ENCODE measurements at places on chromosomes 5 and 9.

DNA sequence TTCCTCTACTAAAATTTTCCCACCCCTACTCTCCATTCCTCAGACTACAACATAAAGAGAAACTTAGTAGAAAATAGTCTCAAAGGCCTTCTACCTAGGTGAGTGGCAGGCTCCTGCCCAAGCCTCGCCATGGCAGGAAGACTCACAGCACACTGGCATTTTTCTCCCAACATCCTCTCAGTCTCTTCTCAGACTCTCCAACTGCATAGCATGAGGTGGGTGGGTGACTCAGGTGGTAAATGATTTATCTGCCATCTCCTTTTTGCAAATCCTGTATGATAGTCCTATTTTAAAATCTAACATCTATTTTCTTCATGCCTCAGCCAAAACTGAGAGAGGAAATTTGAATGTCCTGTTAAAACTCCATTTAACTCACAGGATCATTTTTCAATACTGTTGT lies 33.5 kb upstream of the GRIA1 start:
- no peaks in the 10 kb centered on the region for H3K4me1 ChIP-seq
- H3K27me3 ChIP-seq = no peaks in the 10 kb centered on the region
- no peak for DNase-seq
- no peak overlapping the region for H3K27ac ChIP-seq

GRCh38 chr5:98923966-98924365 lies 4.8 kb downstream of the CHD1 start:
- peaks cover 86% of the 10 kb centered on the region for H3K36me3 ChIP-seq
- H3K4me1 ChIP-seq = peaks cover 22% of the 10 kb centered on the region
- H3K27ac ChIP-seq = no peak overlapping the region
- no peaks in the 10 kb centered on the region for H3K27me3 ChIP-seq

DNA sequence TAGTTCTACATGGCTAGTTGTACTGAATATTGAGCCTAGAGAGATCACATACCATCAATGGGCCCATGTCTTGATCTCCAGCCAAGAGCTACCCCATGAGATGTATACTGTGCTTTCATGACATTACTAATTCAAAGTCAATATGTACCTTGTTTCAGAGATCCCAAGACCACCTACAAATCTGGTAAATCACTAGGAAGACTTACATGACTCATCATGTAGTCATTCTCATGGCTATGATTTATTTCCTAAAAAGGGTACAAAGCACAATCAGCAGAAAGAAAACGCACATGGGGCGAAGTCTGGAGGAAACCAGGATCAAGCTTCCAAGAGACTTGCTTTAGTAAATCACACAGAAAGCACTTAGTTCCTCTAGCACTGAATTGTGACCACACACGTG lies 103.0 kb downstream of the PCSK5 start:
- no peaks in the 10 kb centered on the region for H3K4me1 ChIP-seq
- H3K27ac ChIP-seq = no peak overlapping the region

DNA sequence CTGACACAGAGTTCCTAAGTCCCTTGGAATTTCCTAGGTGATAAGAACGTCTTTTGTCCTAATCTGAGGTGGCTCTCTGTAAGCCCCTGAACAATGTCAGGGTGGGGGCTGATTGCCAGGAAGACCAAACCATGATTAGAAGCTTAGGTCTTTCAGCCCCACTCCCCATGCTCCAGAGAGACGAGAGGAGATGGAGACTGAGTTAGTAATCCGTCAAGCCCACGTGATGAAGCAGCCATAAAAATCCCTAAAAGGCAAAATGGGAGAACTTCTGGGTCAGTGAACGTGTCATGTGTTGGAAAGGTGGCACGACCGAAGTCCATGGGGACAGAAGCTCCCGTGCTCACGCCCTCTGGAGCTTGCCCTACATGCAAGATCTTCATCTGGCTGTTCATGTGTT lies 85.6 kb downstream of the RAD23B start:
- H3K4me3 ChIP-seq = no peak overlapping the region
- peaks cover 23% of the 10 kb centered on the region for H3K27me3 ChIP-seq
- H3K27ac ChIP-seq = no peak overlapping the region

DNA sequence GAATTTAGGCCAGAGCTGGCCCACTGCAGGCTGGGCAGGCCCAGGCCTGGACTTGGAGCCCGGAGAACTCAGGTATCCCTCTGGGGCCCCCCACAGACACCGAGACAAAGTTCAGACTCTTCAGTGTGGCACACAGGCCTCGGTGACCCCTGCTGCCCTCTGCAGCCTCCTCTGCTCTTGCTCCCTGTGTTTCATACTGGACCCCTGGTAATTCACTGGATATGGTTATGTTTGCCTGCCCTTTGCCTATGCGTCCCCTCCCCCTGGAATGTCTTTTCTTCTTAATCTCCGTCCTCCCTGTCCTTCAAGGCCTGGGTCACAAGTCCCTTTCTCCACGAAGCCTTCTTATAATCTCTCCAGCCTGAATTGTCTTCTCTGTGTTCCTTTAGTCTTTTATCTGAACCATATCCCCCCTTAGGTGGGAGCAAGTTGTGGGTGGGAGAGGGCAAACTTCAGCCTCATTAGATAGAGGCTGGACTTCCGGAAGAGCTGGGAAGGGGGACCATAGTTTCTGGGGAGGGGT lies 30.1 kb downstream of the GSN start:
- no peak overlapping the region for H3K27ac ChIP-seq
- DNase-seq = no peak
- peaks cover 9% of the 10 kb centered on the region for H3K4me1 ChIP-seq

GRCh38 chr9:108041551-108041950 lies 552.0 kb upstream of the KLF4 start:
- DNase-seq = no peak
- H3K4me3 ChIP-seq = no peak overlapping the region
- no peaks in the 10 kb centered on the region for H3K4me1 ChIP-seq
- H3K27ac ChIP-seq = no peak overlapping the region

- H3K36me3 ChIP-seq = no peaks in the 10 kb centered on the region
- H3K27ac ChIP-seq = no peak overlapping the region
- H3K27me3 ChIP-seq = no peaks in the 10 kb centered on the region
- H3K4me3 ChIP-seq = no peak overlapping the region
- DNase-seq = no peak
Measured at GRCh38 chr5:167936022-167936421, 355.4 kb upstream of the WWC1 start.

DNA sequence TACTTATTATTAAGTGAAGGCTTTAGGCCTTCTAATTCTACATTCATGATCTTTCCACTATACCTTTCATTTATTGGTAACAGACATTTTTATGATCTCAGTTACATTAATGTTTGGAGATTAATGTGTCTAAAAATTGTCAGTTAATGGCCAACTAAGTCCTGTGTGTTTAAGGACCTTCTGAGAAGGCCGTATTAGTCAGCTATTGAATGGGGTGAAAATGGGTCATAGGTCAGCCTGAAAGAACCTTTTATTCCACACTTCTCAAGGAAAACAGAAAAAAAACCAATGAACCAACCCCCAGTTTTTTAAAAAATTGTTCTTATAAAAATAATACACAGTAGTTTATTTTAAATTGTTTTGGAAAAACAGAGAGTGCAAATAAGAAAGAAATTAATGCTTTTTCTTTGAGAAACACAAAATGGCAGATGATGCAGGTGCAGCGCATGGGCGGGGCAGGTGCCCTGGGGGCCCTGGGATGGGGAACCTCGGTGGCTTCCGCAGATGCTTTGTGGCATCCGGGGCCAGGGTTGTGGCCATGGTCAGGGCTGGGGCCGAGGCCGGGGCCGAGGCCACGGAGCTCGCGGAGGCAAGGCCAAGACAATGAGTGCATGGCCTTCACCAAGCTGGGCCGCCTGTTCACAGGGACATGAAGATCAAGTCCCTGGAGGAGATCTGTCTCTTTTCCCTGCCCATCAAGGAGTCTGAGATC lies 141.9 kb downstream of the SPATA31D1 start:
- H3K4me1 ChIP-seq = no peaks in the 10 kb centered on the region
- no peaks in the 10 kb centered on the region for H3K36me3 ChIP-seq
- H3K27ac ChIP-seq = no peak overlapping the region
- no peak for DNase-seq
- H3K27me3 ChIP-seq = no peaks in the 10 kb centered on the region
- H3K4me3 ChIP-seq = no peak overlapping the region

GRCh38 chr9:1979741-1980367 lies 35.3 kb upstream of the SMARCA2 start:
- no peaks in the 10 kb centered on the region for H3K36me3 ChIP-seq
- no peak overlapping the region for H3K4me3 ChIP-seq
- DNase-seq = no peak
- H3K27ac ChIP-seq = no peak overlapping the region
- no peaks in the 10 kb centered on the region for H3K4me1 ChIP-seq
- no peaks in the 10 kb centered on the region for H3K27me3 ChIP-seq

DNA sequence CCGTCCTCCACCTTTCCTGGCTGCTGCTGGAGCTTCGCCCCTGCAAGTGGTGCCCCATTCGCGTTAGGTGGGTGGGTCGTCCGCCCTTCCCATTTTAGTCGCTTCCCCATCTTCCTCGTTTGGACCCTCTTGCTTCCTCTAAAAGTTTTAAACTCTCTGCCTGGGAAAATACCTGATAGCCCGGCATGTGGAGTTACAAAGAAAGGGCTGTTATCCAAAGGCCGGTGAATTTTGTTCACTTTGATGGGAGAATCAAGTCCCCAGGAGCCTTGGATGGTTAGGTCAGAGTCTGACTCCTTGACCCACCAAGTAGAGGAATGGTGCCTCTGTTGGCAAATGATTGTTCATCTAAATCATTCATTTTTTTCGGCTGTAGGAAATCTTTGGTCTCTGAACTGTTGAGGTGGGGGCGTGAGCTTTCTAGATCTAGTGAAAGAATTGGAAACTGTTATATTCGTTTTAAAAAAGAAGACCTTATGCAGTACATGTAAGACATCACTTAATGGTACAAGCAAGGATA lies 29.5 kb upstream of the APC start:
- H3K4me1 ChIP-seq = peaks cover 51% of the 10 kb centered on the region
- peaks cover 20% of the 10 kb centered on the region for H3K36me3 ChIP-seq
- peak overlapping the region; percentile 97 for H3K4me3 ChIP-seq

DNA sequence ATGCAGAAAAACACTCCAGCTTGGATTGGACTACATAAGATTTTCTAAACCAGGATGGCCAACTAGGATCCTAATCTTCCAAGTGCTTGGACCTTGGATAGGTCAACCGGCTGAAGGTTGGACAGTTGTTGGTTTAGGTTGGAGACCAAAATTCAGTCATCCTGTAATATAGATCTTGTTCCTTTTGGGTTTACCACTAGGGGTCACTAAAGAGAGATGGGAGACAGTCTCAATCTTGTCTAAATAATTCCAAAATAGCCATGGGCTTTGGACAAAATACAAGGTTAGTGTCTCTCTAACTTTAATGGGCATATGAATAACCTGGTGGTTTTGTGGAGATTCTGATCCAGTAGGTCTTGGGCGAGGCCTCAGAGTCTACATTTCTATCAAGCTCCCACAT lies 148.7 kb upstream of the ERCC6L2 start:
- no peak overlapping the region for H3K27ac ChIP-seq
- DNase-seq = no peak
- H3K4me1 ChIP-seq = peaks cover 22% of the 10 kb centered on the region
- peaks cover under 1% of the 10 kb centered on the region for H3K27me3 ChIP-seq
- no peak overlapping the region for H3K4me3 ChIP-seq
- H3K36me3 ChIP-seq = peaks cover 5% of the 10 kb centered on the region

DNA sequence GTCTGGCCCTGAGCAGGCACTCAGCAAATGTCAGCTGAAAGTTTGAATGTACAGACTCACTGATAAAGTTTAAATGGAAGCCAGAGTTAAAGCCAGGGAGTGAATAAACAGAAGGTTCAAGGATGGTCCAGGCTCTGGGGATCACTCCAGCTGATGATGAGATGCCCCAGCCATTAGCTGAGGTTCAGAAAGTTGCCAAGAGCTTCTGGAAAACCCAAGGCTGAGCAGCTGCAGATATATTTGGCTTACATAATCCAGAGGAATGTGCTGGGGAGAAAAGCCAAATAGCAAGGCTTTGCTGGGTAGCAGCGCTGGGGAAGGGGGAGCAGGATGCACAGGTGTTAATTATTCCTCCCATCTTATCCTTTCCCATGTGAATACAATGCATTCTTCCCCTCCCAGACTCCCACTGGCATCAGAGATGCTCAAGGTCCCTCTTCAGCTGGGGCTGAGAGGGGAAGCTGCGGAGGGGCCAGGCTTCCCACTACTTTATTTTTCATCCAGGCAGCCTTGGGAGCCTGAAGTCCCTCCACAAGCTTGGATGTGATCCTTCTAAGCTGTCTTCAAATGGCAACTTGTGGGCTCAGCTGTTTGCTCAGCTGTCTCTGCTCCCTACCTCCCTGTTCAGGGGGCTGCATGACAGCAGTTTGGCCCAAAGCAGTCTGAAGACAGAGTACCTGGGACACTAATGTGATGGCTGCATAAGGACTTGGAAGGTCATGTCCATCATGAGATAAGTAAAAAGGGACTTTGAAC lies 341.2 kb downstream of the TRIM32 start:
- no peaks in the 10 kb centered on the region for H3K27me3 ChIP-seq
- DNase-seq = no peak
- no peaks in the 10 kb centered on the region for H3K36me3 ChIP-seq
- no peak overlapping the region for H3K27ac ChIP-seq
- H3K4me1 ChIP-seq = no peaks in the 10 kb centered on the region

DNA sequence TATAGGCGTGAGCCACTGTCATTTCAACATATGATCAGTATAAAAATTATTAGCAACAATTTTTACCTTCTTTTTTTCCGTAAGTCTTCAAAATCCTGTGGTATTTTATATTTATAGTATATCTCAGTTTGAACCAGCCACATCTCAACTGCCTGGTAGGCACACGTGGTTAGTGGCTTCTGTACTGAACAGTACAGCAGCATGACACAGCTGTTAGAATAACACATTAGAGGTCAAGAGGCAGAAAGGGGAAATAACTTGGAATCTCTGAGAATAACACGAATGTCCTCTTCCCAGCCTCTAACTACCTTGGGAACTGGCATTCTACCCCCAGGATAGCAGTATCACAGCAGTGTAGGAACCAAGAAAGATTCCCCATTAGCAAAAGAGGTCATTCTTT lies 108.5 kb upstream of the IQGAP2 start:
- no peak overlapping the region for H3K4me3 ChIP-seq
- H3K27me3 ChIP-seq = no peaks in the 10 kb centered on the region
- no peak for DNase-seq
- no peak overlapping the region for H3K27ac ChIP-seq

DNA sequence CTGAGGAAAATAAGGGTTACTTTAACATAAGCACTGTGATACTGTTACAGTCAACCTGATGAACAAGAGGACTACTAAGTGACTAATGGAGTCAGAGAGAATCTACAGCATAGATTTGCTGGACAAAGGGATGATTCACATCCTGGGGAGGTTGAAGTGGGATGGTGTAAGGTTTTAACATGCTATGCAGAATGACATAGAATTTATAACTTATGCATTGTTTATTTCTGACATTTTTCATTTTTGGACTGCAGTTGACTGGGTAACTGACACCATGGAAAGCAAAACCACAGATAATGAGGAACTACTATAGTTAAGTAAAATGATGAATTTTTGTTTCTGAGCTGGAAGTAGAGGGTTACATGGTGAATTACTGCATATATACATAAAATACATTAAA lies 389.2 kb downstream of the MAT2B start:
- DNase-seq = no peak
- no peaks in the 10 kb centered on the region for H3K36me3 ChIP-seq
- H3K27ac ChIP-seq = no peak overlapping the region
- no peaks in the 10 kb centered on the region for H3K27me3 ChIP-seq
- no peaks in the 10 kb centered on the region for H3K4me1 ChIP-seq

- no peak overlapping the region for H3K4me3 ChIP-seq
- H3K27ac ChIP-seq = no peak overlapping the region
- no peaks in the 10 kb centered on the region for H3K36me3 ChIP-seq
- peaks cover 68% of the 10 kb centered on the region for H3K27me3 ChIP-seq
- no peak for DNase-seq
Measured at GRCh38 chr9:98860871-98861293, 53.4 kb downstream of the GALNT12 start.

All from effector memory CD8-positive, alpha-beta T cell (primary cell).